Activated T-cell treated with anti-CD3 and anti-CD28 coated beads for 24 hours (primary cell): ENCODE measurements at places on chromosomes 1 and 21.

DNA sequence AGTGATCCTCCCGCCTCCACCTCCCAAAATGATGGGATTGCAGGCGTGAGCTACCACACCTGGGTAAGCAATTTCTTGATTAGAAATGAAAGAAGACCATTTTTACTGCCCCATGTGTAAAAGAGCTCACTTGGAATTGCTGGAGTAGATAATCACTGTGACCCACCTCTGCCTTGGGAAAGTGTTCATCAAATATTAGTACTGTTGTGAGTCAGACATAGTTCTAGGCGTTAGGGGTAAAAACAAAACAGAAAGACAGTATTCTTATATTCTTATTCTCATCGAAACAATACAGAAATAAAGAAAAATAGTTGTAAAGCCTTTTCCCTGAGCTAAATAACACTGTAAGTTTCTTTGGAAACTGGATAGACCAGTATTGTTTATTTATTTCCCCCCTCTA lies 36.2 kb downstream of the CELF3 start:
- no peak for DNase-seq

DNA sequence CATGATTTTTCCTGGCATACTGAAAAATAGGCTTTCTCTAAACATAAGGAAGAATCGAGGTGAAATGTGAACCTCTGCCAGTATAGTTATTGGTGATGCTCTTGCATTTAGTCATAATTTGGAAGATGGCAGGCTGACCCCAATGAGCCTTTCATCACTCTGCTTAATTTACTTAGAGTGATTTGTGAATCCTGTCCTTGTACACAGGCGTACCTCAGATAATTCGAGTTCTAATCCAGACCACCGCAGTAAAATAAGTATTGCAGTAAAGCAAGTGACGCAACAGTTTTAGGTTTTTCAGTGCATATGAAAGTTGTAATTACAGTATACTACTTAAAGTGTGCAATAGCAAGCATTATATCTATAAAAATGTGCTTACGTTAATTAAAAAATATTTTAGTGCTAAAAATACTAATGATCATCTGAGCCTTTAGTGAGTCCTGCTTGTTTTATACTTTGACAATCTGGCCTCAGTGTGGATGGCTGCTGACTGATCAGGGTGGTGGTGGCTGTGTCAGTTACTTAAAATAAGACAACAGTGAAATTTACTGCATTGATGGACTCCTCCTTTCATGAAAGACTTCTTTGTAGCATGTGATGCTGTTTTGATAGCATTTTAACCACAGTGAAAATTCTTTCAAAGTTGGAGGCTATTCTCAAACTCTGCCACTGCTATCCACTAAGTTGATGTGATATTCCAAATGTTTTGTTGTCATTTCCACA lies 1.7 kb downstream of the PKNOX1 start:
- no peak for DNase-seq

DNA sequence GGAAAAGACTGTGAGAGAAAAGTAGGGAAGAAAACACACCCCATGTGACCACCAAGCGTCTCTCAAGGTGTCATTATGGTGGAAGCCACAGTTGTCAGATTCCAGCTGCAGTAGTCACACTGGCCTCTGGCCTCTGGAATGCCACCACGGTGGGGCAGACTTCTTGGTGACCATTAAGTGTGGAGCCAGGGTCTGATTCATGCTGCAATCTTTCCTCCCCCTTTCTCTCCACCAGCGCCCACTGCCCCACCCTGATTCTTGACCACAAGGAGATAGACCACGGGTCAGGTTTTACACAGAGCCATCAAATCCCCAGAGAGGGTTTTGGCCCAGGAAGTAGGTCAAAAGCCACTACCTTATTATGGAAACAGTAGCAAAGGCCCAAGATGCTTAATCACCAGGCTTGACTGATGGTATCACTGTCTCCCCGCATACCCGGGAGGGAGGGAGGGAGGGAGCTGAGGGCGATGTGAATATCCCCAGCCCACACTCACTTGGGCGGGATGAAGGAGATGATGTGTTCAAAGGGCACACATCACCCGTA lies 52.7 kb upstream of the GRHL3 start:
- no peak for DNase-seq

- DNase-seq: peak; percentile 16
These were observed 2.2 kb upstream of the NEGR1 start for GRCh38 chr1:72284348-72285073.

- no peak for DNase-seq
These were observed 102.0 kb downstream of the BEND5 start for GRCh38 chr1:48674641-48675040.

GRCh38 chr1:168042362-168042761 lies 94.4 kb downstream of the GPR161 start:
- no peak for DNase-seq

GRCh38 chr21:37356706-37357105 lies 9.9 kb upstream of the DYRK1A start:
- DNase-seq: no peak

DNA sequence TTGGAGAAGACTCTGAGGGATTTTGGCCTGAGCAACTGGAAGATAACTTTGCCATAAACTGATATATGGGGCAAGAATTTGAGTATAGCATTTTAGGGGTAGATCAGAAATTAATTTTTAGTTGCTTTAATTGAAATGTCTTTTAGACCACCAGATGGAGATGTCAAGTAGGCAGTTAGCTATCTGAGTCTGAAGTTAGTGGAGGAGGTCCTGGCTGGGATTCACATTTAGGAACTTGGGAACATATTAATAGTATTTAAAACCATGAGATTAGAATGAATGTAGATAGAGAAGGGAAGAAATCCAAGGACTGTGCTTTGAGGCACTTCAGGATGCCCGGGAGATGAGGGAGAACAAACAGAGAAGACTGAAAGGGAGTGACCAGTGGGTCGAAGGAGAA lies 32.6 kb downstream of the SLC44A3 start:
- DNase-seq: no peak

GRCh38 chr1:228860911-228861831 lies 125.9 kb downstream of the RHOU start:
- DNase-seq: no peak

DNA sequence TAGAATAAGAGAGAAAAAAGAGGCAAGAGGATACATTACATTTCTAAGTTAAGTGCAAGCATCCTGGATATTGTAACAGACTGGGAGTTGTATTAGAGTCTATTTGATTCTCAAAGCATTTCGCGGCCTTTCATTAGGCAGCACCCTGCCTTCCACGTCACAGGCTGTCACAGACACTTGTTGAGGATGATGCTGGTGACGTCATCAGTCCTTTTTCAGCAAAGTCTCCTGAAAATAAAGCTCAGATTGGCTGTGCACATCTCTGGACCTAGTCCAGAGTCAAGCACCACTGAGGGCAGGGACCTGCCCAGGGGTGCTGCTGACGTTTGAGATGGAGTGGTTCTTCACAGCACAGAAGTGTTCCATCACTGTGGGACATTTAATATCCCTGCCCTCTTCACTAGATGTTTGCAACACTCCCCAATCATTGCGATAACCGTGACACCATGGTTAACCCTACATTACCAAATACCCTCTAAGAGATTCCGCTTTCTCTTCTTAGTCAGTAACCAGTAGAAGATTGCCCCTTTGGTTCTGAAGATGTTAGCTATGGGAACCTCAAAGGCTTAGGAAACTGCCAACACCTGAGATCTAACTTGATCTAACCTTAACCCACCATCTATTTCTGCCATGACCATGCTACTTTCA lies 72.7 kb upstream of the F3 start:
- no peak for DNase-seq

DNA sequence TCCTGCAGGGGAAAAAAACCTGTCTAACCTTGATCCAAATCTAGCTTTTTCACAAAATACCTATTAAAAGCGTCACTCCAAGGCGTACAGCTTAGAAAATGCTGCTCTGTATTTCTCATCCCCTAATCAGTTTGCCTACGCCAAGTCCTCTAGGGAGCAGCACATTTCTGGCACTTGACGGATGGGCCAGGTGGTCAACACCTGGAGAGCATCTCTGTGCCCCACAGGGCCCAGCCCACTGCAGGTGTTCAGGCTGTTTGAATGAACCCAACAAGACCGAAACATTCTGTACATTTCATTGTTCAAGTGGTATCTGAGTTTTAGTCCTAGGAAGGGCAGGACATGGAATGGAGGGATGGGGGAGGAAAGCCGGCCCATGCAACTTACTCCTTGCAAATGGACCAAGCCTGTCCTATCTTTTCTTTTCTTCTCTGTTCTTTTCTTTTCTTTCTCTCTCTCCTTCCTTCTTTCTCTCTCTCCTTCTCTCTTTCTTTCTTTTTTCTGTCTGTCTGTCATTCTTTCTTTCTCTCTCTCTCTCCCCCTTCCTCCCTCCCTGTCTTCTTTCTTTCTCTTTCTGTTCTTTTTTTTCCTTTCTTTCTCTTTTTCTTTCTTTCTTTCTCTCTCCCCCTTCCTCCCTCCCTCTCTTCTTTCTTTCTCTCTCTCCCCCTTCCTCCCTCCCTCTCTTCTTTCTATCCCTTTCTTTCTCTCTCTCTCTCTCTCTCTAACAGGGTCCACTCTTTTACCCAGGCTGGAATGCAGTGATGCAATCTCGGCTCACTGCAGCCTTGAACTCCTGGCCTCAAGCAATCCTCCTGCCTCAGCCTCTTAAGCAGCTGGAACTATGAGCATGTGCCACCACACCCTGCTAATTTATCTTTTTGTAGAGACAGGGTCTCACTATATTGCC lies 29.1 kb downstream of the IGFN1 start:
- DNase-seq: no peak

- DNase-seq: no peak
These were observed 376.5 kb downstream of the LRRIQ3 start for GRCh38 chr1:73821520-73821919.

DNA sequence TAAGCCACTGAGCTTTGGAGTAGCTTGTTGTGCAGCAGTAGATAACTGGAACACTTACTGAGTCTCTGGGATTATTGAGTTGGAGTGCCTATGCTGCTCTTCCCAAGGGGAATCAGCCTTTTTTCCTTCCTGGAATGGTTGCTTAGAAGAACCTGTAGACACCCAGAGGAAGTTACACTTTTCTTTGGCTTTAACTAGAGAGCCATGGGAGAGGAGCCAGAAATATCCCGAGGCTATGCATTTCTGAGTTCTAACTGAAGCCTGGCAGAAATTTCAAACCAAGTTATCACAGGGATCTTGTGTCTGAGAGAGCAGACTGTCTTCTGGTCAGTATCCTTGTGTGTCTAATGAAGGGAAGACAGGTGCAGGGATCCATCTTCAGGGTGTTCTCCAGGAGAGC lies 28.3 kb downstream of the LAMC1 start:
- no peak for DNase-seq

DNA sequence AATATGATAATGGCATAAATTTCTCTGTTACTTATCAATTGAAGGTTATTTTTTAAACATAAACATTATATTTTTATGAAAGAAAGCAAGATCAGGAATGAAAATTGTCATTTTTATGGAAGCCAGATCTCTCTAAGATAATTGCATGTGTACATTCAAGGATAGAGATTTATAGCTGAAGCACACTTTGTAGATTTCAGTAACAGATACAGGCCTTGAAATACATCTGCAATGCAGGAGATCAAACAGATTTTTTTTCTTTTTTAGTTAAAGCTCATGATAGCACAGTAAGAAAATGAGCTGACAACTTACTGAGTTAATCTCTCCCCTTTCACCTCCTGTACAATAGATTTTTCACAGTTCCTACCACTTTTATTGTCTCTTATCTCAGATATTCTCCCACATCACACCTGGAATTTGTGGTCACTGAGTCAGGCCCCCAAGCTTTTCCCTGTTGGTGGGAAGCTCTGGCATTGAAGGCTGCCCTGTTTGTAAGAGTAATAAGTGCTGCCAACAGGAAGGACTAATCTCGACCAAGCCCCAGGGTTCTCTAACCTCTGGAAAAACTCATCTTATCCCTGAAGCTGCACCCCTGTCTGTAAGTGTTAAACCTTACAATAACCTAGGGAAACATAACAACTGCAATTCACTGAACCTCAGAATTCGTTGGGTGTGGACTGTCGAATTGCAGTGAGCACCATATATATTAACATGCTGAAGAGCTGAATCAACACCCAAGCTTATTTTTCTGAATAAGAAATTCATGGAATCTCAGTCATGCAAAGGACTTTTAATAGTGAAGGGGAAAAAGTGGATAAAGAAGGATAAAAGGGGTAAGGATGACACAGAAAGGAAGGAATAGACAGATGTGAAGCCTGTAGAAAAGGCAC lies 599.0 kb downstream of the LMO4 start:
- no peak for DNase-seq

- DNase-seq: no peak
These were observed 9.8 kb downstream of the C8A start for GRCh38 chr1:56864430-56864829.

DNA sequence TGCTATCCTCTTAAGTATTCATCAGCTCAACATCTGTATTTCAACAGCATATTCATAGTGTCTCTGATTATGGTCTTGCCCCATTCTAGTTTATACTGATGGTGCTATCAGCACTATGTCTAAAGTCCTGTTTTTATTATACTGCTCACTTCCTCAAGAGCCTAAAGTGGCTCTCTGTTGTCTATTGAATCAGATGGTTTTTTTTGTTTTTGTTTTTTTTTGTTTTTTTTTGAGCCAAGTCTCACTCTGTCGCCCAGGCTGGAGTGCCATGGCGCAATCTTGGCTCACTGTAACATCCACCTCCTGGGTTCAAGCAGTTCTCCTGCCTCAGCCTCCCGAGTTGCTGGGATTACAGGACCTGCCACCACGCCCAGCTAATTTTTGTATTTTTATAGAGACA lies 6.1 kb downstream of the STX12 start:
- no peak for DNase-seq

GRCh38 chr1:53614231-53615021 lies 124.5 kb downstream of the GLIS1 start:
- no peak for DNase-seq

DNA sequence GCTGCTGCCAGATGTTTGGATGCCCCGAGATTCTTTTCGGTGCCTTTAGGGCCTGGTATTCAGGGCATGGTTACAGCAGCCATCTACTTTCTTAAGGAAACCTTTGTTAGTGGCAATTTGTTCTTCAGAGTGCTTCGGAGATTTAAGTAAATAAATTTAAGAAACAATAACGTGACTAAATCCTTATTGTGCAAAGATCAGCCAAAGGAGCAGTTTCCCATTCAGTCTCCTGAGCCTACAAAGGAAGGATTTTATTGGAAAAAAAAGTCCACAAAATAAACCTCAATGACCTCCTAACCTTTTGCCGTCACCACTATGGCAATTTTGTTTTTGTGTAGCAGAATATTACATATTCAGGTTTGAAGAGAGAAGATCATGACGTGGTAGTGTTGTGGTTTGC lies 231.1 kb downstream of the PBX1 start:
- DNase-seq: no peak

- no peak for DNase-seq
These were observed 43.7 kb downstream of the CHAF1B start for GRCh38 chr21:36428761-36429432.

- DNase-seq: no peak
These were observed 2.5 kb downstream of the DNMT3L start for GRCh38 chr21:44259082-44259705.
